ENCODE measurements at places on chromosomes 5 and 9. TPM values are rescaled to one million over a fixed set of nuclear protein-coding genes. Genes with fewer than 3 reads are reported as not detected.

Gene ACTBL2
- total RNA-seq = not detected

Gene IRX2
- not detected for total RNA-seq

Gene PBX3
- 17.3 TPM for total RNA-seq

Gene CNTNAP3
- total RNA-seq = not detected

Gene SYK
- total RNA-seq = 0.35 TPM

Gene MARVELD2
- total RNA-seq = 0.46 TPM

Gene SLC25A2
- 1.1 TPM for total RNA-seq

Gene CCDC183
- 0.46 TPM for total RNA-seq

Gene GEMIN5
- total RNA-seq = 13.2 TPM

Gene MRPL22
- 42.0 TPM for total RNA-seq

Gene ATOX1
- total RNA-seq = 41.9 TPM

Gene LCP2
- total RNA-seq = 316 TPM

Gene POU5F2
- 1.1 TPM for total RNA-seq

Gene SLC45A2
- not detected for total RNA-seq

Gene AGPAT2
- 16.8 TPM for total RNA-seq

Gene WDR5
- total RNA-seq = 35.3 TPM

Gene SLC1A3
- total RNA-seq = not detected

Gene IER5L
- 2.2 TPM for total RNA-seq

Gene CATSPER3
- 1.1 TPM for total RNA-seq

Gene KIF4B
- 0.05 TPM for total RNA-seq

Gene SPATA31A3
- not detected for total RNA-seq

Gene LCN1
- not detected for total RNA-seq

Gene GABRA1
- not detected for total RNA-seq

Gene CD14
- total RNA-seq = 0.77 TPM

Gene NIPSNAP3A
- 21.1 TPM for total RNA-seq

Gene NIPAL4
- total RNA-seq = 0.46 TPM

Gene ITK
- 313 TPM for total RNA-seq

Gene ZBED3
- 2.4 TPM for total RNA-seq
